ENCODE measurements at places on chromosomes 5 and 9.

GRCh38 chr9:126980231-126980630 is 65.6 kb downstream of the RALGPS1 start:
- DNase-seq = no peak

DNA sequence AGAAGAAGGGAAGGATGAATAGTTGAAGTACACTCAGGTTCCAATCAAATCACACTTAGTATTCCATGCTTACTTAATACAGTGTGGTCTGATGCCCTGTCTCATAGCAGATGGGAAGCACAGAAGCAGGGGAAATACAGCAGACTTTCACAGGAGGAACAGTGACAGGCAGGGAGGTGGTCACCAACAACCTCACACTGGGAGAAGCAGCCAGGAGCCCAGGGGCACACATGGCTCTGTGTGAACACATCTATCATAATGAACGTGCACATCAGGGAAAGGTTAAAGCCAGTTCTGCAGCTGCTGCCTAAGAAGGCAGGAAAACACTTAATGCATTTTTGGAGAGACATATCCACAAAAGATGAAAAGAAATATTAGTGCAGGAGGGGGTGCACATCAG is 312.3 kb downstream of the MED10 start:
- DNase-seq = no peak

DNA sequence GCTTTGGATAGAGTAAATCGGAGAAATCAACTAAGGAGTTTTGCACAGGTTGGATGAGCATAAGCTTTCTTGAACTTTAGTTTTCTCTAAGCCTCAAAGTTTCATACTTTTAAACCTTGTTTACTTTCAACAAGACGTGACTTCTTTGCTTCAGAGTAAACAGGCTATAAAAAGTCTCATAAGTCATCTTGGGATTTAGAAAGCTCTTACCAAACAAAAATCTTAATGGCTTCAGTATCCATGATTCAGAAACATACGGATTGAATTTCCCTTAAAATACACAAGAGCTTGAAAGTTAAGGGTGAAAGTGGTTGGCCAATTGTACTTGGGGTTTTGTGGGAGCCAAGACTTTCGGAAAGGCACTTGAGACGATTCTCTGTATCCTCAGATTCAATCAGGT is 270.9 kb upstream of the ANKH start:
- DNase-seq = no peak

DNA sequence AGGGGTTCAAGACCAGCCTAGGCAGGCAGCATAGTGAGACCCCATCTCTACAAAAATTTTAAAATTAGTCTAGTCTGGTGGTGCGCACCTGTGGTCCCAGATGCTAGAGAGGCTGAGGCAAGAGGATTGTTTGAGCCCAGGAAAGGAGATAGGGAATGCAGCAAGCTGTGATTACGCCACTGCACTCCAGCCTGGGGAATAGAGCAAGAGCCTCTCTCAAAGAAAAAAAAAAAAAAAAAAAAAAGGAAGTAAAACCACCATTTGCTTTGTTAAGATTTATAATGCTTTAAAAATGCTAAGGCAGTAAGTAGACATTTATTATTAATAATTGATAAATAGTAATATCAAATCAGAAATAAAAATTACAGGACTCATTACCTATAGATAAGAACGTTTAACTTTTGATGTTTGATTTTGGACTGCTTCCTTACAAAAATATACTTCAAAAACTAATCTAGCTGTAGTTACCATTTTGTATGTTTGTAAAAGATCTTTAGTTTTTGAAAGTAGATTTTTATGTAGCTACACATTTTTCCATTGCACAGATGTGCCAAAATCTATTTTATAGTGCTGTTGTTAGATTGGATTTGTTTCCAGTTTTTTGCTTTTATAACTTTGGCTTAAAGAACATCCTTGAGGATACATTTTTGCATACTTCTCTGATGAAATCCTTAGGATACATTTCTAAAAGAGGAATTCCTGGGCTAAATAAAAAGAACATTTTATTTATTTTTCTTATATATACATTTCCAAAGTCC is 86.4 kb downstream of the INIP start:
- DNase-seq = no peak

GRCh38 chr9:125820100-125820804 is 73.1 kb downstream of the PBX3 start:
- no peak for DNase-seq

GRCh38 chr9:106771608-106772007 is 91.4 kb upstream of the ZNF462 start:
- no peak for DNase-seq

- DNase-seq = no peak
Measured at GRCh38 chr9:124258607-124259157, 933 bp downstream of the NEK6 start.

- peak; percentile 79 for DNase-seq
Measured at GRCh38 chr5:96537386-96537785, 104.3 kb upstream of the PCSK1 start.

GRCh38 chr9:115413304-115413703 is 295.3 kb upstream of the TNC start:
- no peak for DNase-seq

DNA sequence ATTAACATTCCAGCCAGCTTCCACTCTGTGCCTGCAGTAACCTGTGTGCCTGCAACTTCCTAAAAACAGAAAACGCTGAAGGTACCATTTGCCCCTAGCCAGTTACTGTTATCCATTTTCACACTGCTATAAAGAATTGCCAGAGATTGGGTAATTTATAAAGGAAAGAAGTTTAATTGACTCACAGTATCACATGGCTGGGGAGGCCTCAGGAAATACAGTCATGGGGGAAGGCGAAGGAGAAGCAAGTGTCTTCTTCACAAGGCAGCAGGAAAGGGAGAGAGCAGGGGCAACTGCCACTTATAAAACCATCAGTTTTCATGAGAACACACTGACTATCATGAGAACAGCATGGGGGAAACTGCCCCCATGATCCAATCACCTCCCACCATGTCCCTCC is 31.2 kb downstream of the PTCD2 start:
- no peak for DNase-seq

DNA sequence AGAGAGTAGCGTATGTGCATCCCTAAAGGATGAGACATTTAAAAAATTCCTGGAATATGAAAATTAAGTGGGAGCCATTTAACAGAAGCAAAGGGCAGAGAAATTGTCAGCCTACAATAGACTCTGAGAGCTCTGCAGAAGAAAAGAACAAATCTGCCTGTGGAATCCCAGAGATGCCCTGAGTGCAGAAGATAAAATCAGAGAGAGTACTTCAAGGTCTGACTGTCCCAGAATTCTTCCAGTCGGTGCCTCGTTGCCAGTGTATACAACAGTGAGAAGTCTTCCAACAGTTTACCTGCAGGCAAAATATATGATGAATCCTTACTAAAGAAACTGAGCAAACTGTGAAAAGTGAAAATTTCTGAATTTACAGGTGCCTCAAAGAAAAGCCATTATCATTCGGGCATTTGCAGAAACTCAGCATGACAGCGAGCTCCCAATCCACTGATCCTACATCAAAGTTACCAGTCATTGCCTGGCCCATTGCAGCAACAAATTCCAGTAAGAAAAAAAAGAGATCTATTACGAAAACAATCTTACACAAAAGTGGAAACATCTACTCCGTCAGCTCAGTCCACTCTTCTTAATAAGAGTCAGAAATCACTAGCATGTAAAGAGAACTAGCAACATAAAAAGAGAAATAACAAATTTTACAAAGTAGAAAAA is 92.8 kb upstream of the VCAN start:
- no peak for DNase-seq

- DNase-seq = no peak
Measured at GRCh38 chr5:111367115-111367514, 142.9 kb downstream of the CAMK4 start.

GRCh38 chr5:156208271-156208670 is 118.7 kb upstream of the SGCD start:
- DNase-seq = no peak

DNA sequence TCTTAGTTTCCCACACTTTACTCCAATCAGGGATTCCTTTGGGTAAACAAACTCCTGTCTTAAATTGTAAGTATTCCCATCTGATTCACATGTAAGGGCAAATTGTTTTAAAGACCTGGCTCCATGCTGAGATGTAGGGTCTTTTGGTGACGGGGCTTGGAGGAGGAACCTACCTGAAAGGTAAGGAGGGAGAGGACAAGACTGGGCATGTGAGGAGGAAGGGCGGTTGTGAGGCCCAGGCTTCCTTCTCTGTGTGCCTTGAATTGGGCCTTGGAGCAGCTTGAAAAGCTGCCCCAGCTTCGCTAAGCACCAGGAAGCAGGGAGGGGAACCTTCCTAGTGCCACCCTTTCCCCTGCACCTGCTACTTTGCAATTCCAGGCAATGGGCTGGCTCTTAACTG is 86.8 kb downstream of the C9orf152 start:
- no peak for DNase-seq

DNA sequence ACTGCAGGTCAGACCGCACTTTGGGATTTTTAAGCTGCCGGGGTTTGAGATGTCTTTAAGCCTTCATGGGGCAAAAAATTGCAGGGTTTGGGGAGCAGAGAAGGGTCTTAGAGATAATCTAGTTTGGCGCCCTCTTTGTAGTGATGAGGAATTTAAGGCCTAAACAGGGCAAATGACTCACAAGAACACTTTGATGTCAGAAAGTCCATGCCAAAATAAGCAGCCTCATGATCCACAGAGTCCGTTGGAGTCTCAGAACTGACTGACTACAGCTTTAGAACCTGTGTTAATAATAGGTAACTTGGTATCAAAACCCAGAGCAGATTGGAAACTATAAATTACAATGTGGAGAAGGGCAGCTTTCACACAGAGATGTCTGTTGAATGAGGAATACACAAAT is 35.9 kb upstream of the PTGS1 start:
- no peak for DNase-seq

- peak; percentile 57 for DNase-seq
Measured at GRCh38 chr5:139747583-139748504, 47.8 kb upstream of the PSD2 start.

DNA sequence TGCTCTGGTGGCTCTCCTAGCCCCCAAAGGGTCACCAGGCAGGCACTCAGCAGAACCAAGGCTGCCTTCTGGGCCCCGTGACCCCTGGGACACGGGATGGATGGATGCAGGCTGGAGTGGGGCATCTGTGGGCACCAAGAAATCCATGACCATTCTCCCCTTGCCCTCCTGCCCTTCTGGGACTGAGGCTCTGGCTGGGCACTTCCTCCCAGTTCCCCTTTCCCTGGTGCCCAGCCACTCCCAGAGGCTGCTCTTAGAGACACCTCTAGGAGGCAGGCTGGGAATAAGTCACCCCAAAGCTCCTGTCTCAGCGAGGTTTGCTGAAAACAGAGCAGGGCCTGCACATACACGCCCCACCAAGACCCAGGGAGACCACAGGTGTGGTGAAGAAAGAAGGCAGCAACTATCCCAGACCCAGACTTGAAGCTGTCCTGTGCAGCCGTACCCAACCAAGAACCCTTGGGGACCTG is 943 bp downstream of the STING1 start:
- no peak for DNase-seq

DNA sequence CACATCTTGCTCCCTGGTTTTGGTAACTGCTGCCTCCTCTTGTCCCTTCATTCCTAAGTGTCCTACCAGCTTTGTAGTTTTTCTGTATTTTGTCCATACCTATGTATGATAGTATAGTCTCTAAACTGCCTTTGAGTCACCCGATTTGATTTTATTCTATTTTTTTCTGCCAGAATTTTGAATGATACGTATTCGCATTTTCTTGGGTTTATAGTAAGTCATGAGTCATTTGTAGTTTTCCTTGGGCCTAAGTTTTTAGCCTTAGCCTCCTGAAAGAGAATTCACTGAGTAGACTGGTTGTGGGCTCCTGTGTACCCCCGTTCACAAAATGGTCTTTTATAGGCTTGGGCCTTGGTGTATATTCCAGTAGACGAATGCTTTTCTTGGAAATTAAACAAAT is 59.6 kb downstream of the LRRTM2 start:
- no peak for DNase-seq

DNA sequence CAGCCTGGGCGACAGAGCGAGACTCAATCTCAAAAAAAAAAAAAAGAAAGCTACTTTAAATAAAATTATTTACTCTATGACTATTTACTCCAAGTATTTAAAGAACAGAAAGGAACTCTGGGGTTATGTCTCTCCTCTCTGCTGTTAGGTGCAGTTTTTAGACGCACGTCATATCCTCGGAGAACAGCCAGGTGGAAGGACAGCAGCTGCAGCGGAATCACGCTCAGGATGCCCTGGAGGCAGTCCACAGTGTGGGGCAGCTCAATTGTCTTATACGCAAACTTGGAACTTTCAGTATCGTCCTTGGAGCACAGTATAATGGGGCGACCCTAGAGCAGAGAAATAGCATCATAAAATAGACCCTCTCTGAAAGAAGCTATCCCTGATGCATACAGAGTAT is 10.4 kb upstream of the MAPK9 start:
- no peak for DNase-seq

DNA sequence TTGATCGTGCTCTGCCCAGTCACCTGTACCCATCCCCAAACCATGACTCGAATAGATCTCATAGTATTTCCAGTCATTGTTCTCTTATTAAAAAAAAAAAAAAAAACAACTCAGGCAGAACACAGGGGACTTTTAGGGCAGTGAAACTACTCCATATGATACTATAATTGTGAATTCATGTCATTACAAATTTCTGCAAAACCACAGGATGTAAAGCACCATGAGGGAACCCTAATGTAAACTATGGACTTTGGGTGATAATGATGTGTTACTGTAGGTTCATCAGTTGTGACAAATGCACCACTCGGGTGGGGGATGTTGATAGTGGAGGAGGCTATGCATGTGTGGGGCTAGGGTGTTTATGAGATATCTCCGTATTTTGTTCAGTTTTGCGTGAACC is 133.8 kb downstream of the RAB3C start:
- no peak for DNase-seq

DNA sequence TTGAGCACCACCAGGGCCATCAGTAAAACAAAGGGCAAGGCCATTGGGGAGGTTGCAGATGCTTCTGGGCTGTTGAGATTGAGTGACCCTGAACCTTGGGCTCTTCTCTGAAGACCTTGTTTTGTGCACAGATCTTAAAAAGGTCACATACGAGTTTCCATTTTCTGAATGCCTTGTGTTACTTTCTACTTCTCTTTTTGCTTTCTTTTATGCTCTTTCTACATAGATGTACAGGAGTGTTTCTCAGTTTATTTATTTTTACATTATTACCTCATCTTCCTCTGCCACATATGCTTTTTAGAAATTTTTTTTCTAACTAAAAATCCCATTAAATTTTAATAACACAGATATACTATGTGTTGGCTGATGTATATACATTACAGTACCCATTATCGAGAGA is at the start of gene IFNA5:
Gene IFNA5, minus strand, starts transcription at position 101 of the 400 bp plus-strand sequence. Its CDS starts 57 bp downstream, at position 44.
- DNase-seq = no peak

DNA sequence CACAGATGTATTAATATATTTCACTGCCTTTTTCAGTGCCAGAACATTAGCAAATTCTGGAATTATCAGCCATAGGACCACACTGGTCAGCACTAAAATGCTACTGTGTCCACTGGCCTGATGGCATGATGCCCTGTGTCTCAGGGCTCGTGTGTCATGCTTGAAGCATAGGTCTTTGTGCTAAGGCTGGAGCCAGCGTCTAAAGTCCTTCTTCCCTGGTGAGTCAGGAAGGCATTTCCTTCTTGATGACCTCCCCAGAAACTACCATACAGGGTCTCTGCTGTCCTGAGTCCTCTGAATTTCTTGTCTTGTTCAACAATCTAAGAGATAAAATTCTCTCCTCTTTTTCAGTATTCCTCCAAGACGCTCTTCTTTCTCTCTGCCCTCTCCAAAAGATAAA is 489.9 kb downstream of the PSAT1 start:
- peak; percentile 64 for DNase-seq

- no peak for DNase-seq
Measured at GRCh38 chr5:74613283-74613682, 27.2 kb downstream of the ENC1 start.

Data from brain microvascular endothelial cell (primary cell).